ENCODE measurements at places on chromosomes 4 and X. TPM values are rescaled to one million over a fixed set of nuclear protein-coding genes. Genes with fewer than 3 reads are reported as not detected.

The KLHL13 gene
- 3.2 TPM for polyA plus RNA-seq

The FRMPD4 gene
- not detected for polyA plus RNA-seq

The PABPC5 gene
- 1.3 TPM for polyA plus RNA-seq

The COL4A5 gene
- 38.0 TPM for polyA plus RNA-seq

The WDR44 gene
- 8.4 TPM for polyA plus RNA-seq

The NHSL2 gene
- 0.88 TPM for polyA plus RNA-seq

The ATP8A1 gene
- 0.38 TPM for polyA plus RNA-seq

The PLXNA3 gene
- polyA plus RNA-seq, result 6.5 TPM

DNA sequence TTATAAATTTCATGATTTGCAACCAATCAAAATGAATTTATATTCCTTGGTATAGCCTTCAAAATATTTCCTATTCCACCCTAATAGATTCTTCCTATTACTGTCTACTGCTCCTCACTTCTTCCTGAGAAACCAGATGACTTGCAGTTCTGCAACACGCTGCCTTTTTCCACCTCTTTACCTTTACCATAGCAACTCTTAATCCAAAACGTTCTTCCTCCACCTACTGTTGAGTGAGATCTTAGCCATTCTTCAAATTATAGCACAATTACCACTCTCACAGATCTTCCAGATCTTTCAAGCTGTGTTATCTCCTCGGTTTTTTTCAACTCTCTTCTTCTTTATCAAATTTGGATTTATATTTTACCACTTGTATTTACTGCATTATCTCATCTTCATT is 289.8 kb downstream of the ADGRL3 start:
- H3K4me3 ChIP-seq, result no peak overlapping the region
- no peaks in the 10 kb centered on the region for H3K27me3 ChIP-seq
- no peaks in the 10 kb centered on the region for H3K36me3 ChIP-seq
- no peak for DNase-seq
- no peaks in the 10 kb centered on the region for H3K4me1 ChIP-seq

DNA sequence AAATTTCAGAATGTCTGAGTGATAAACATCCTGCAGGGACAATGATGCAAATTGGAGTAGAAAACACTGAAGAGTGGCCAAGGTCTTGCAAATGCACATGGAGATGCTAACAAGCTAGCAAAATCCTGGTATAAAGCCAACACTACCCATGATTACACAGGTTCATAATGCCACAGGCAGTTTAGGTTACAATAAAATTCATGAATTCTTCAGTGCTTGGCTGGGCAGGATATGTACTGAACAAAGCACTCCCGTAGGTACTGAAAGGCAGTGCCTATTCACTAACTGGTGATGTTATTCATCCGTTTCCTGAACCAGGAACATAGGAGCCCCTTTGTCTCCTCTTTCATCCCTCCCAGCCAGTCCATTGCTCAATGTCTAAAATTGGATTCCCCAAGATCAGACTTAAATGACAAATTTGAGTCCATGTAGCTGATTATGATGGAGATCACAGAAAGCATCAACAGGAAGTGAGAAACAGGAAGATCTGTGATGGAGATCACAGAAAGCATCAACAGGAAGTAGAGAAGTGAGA is 244.5 kb downstream of the DMD start:
- H3K4me1 ChIP-seq, result no peaks in the 10 kb centered on the region
- H3K4me3 ChIP-seq, result no peak overlapping the region
- no peak overlapping the region for H3K27ac ChIP-seq
- H3K27me3 ChIP-seq, result no peaks in the 10 kb centered on the region
- H3K36me3 ChIP-seq, result no peaks in the 10 kb centered on the region
- DNase-seq, result no peak

- no peaks in the 10 kb centered on the region for H3K27me3 ChIP-seq
- H3K4me3 ChIP-seq, result no peak overlapping the region
- DNase-seq, result no peak
- H3K36me3 ChIP-seq, result no peaks in the 10 kb centered on the region
- no peak overlapping the region for H3K27ac ChIP-seq
Observed at GRCh38 chr4:102815981-102816380, 11.4 kb downstream of the UBE2D3 start.

DNA sequence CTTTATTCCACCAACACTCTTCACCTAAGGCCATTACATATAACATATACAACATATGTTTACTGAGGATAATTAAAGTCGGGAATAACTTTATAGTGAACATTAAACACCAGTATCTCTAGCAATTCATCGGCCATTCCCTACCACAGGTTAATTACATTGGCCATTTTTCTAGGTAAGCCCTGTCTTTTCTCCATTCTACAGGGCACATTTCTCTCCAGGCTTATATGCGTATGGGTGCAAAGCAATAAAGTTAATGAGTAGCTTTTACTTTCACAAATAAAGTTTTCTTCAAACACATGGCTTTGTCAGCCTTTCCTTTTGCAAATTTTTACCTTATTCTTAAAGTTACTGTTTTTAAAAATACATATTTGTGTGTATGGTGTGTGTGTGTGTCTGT is 111.9 kb upstream of the IQCM start:
- H3K27me3 ChIP-seq, result no peaks in the 10 kb centered on the region
- H3K4me3 ChIP-seq, result no peak overlapping the region
- H3K27ac ChIP-seq, result no peak overlapping the region
- no peak for DNase-seq

DNA sequence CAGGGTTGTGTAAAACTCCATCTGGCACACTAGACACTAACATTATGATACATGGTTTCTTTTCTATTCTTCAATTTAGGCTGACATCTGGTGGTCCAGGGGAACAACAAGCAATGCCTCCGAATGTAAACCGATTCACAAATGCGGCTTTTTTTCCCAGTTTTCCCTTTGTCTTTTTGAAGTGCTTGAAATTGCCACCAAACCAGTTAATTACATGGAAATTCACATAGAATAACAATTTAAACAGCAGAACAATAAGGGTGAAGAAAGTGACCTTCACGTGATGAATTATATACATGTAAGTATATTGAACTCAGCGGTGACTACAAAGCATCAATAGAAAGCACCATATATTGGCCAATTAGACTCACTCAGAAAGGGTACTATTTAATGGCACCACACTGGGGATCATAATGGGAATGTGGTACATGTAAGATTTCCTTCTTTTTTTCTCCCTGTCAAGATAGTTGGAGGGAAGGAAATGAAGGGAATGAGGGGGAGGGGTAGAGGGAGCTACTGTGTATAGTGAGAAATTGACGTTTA is 103.9 kb downstream of the MMRN1 start:
- H3K4me1 ChIP-seq, result no peaks in the 10 kb centered on the region
- no peak overlapping the region for H3K27ac ChIP-seq
- DNase-seq, result no peak
- H3K27me3 ChIP-seq, result no peaks in the 10 kb centered on the region
- no peaks in the 10 kb centered on the region for H3K36me3 ChIP-seq

DNA sequence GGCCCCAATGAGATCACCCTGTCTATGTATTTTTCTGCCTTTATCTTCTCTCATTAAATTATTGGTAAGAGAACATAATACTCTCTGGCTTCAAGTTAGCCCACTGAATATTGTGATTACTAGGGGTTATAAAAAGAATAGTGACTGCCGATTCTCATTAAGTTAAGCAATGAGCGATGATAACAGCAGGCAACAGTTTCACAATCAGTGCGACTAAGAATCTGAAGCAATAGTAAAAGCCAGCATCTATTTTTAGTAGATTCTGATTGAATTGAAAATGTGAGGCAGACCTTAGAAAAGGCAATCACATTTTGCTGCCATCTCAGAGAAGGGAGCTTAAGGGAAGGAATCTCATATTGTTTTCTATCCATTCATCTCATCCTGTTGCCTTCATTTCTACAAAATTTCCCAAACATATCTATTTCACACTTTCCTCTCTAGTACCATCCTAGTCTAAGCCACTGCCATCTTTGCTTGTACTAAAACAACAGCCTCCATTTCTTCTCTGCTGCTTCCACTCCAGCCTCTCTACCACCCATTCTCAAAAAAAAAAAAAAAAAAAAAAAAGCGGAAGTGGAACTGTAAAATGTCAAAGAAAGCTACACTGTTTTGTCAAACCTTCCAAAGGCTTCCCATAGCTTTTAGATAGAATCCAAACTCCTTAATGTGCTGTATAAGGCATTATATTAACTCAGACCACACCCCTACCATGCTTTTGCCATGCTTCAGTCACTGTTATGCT is 17.4 kb downstream of the GABRA4 start:
- H3K4me1 ChIP-seq, result no peaks in the 10 kb centered on the region
- no peak overlapping the region for H3K4me3 ChIP-seq
- no peak overlapping the region for H3K27ac ChIP-seq
- H3K36me3 ChIP-seq, result no peaks in the 10 kb centered on the region
- H3K27me3 ChIP-seq, result no peaks in the 10 kb centered on the region

GRCh38 chr4:182901337-182901736 is 15.8 kb downstream of the DCTD start:
- no peaks in the 10 kb centered on the region for H3K4me1 ChIP-seq
- no peak for DNase-seq
- H3K27ac ChIP-seq, result no peak overlapping the region
- no peaks in the 10 kb centered on the region for H3K27me3 ChIP-seq

DNA sequence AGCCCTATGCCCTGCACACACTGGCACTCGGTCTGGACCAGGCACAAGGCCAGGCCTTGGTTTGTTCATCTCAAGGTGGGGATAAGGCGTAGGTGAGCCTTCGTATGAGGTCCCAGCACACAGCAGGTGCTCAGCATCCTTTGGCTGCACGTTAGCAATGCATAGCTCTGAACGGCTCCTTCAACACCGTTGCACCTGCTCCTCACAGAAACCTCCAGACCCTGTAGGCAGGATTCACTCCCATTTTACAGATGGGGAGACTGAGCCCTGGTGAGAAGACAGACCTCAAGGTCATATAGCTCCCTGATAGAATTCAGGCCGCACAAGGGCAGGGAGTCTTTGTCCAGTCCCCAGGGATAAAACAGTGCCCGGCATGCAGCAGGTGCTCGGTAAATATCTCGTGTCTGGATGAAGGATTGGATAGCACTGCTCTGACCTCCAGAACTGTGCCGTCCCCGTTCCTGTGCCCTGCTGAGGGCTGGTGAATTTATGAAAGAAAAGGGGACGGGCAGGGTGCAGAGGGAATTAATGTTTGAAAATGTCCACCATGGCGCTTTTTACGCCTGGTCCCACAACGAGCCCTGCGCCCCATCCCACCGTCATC is 2.4 kb downstream of the PPP2R2C start:
- no peak for DNase-seq
- peak overlapping the region; percentile 24 for H3K4me3 ChIP-seq
- H3K27ac ChIP-seq, result no peak overlapping the region
- no peaks in the 10 kb centered on the region for H3K36me3 ChIP-seq

DNA sequence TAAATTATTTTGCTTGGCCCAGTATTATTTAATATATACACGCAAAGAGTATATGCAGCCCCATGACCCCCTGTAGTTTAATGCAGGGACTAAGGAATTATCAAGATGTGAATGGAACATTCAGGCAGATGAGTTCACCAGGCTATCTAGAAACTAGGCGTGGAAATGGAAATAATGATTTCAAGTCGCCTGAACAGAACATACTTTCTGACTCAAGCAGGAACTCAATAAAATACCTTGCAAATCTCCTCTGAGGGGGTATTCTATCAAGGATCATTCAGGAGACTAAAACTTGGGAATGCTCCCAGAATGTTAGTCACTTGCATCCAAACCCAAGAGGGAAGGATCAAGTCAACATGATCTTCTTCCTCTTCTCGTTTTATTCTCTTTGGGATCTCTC is 59.6 kb upstream of the RASSF6 start:
- no peaks in the 10 kb centered on the region for H3K36me3 ChIP-seq
- no peak overlapping the region for H3K4me3 ChIP-seq
- no peaks in the 10 kb centered on the region for H3K4me1 ChIP-seq
- H3K27ac ChIP-seq, result no peak overlapping the region
- no peak for DNase-seq
- H3K27me3 ChIP-seq, result no peaks in the 10 kb centered on the region

DNA sequence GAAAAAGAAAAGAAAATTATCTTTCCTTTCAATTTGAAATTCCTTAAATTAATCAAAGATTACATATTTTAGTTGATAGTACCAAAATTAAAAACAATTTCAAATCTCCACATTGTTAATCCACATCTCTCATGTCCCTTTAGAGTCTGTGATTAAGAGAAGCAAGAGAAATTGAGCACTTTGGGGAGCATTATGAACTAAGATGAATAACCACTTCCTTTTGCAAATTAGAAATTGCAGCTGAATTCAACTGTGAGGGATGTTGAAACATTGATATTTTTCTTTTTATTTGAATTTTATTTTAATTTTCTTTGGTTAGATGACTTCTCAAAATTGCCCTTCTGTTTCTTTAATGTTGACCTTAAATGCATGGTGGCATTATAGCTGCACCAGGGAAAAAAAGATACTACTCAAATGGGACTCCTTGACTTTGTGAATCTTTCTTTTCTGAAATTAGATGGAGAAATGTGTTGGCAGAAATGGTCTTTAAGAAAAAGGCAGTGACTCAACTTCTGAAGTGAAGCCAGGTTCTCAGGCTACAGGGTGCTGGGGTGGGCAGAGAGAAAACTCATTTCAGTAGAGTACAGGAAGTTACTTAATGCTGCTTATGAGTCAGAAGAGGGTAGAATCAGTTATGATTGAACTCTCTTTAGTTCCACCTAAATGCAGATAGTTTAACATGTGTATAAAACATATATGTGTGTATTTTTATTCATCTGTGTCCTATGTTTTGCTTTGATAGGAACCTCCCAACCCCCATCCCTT is 92.0 kb upstream of the TNIP3 start:
- no peaks in the 10 kb centered on the region for H3K4me1 ChIP-seq
- H3K27ac ChIP-seq, result no peak overlapping the region
- no peak for DNase-seq
- H3K4me3 ChIP-seq, result no peak overlapping the region
- no peaks in the 10 kb centered on the region for H3K27me3 ChIP-seq

- no peak for DNase-seq
- no peaks in the 10 kb centered on the region for H3K4me1 ChIP-seq
- H3K36me3 ChIP-seq, result no peaks in the 10 kb centered on the region
- no peak overlapping the region for H3K4me3 ChIP-seq
- no peaks in the 10 kb centered on the region for H3K27me3 ChIP-seq
- H3K27ac ChIP-seq, result no peak overlapping the region
Observed at GRCh38 chr4:25635501-25635900, 20.1 kb upstream of the SLC34A2 start.

DNA sequence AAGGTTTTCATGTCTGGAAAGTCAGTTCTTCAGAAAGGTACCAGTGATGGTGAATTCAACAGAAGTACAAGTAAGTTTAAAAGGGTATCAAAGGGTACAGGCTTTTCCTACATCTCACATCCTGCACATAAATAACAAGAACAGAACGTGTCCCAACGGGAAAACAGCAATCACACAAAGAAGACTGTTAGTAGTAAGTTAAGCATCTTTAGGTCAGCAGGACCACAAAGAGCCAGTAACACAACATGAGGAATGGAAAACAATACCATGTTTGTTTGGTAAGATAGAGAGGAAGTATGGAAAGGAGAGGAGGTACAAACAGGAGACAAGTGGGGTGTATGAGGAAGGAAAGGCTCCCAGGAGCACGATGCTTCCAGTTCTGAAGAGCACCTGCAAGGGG is 43.2 kb downstream of the SAT1 start:
- H3K4me1 ChIP-seq, result no peaks in the 10 kb centered on the region
- H3K27me3 ChIP-seq, result no peaks in the 10 kb centered on the region
- H3K27ac ChIP-seq, result no peak overlapping the region
- H3K36me3 ChIP-seq, result no peaks in the 10 kb centered on the region
